ENCODE measurements at places on chromosomes 2 and 18.

- DNase-seq, result no peak
Observed at GRCh38 chr2:218386505-218387368, 4.7 kb downstream of the SLC11A1 start.

GRCh38 chr18:61761875-61762274, 130.9 kb downstream of the RNF152 start:
- no peak for DNase-seq

GRCh38 chr18:6842081-6842480, 112.6 kb downstream of the ARHGAP28 start:
- DNase-seq, result no peak

- DNase-seq, result no peak
Observed at GRCh38 chr2:152395103-152395502, 60.1 kb downstream of the FMNL2 start.

GRCh38 chr2:172373766-172374165, 53.6 kb upstream of the ITGA6 start:
- DNase-seq, result no peak

GRCh38 chr2:113248997-113249770, 29.5 kb downstream of the PAX8 start:
- DNase-seq, result peak; percentile 14

DNA sequence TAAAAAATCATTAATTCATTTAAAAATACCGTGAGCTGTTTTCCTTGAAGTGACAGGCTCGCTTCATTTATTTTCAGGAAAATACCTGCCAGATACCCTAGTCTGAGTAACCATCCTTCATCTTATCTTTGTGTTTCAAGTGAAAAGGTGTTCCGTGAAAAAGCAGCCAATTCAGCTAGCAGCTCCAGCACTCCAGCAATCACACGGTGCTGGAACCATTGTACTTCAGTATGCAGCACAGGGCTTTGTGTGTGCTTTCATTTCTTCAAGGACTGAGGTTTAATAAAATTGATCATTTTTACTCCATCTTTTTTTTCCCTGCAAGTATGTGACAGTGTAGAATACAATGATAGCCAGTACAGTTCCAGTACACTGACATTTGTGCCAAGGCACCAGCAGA, 39.1 kb upstream of the PGAP1 start:
- DNase-seq, result no peak

DNA sequence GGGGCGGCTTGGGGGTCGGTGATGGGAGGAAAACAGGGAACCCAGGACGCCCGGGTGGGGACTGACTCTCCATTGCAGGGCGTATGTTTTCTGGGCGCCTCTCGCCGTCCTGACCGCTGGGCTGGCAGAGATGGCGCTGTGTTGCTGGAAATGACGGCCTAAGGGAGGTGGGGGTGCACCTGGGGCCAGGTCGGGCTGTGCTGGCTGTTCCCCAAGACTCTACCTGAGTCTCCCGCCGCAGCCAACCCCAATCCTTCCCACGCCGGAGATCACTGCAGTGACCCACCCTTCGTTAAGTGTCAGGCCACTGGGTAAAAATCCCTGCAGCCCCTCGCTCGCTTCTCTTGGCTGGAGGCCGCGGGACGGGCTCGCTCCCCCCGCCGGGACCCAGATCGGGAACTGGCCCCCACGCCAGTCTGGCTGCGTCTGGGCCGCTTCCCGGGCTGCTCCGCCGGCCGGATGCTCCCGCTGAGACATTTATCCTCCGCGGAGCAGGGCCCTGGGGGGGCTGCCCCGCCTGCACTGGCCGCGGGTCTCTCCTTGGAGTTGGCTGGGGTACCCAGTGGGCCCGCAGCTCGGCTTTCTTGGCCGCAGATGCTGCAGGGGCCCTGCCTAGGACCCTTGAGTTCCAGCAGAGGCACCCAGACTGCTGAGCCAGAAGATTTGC, 7.8 kb upstream of the ARMC9 start:
- DNase-seq, result no peak

- DNase-seq, result no peak
Observed at GRCh38 chr18:9058406-9058805, 44.1 kb upstream of the NDUFV2 start.

GRCh38 chr2:11753452-11753885, 7.0 kb downstream of the LPIN1 start:
- peak; percentile 66 for DNase-seq

DNA sequence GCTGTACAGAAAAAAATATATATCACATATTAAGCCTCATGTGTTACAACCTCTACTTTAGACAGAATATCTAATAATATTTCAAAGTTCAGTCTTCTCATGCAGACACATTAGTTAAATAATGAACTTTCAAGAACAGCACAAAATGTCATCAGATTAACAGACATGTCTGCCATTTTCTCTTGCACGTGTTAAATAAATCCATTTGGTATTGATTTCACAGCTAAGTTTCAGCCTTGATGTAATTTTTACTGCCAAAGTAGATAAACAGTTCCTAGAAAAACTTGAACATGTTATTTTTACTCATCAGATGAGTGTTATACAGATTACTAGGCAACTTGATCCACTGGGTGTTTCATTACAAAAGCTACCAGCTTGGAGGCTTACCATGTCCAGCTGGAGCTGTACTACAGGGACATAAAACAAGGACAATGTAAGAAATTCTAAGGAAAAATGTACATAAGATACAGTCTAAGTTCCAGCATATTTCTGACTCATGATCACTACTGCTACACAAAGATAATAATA, 290.7 kb upstream of the DDX18 start:
- DNase-seq, result no peak

DNA sequence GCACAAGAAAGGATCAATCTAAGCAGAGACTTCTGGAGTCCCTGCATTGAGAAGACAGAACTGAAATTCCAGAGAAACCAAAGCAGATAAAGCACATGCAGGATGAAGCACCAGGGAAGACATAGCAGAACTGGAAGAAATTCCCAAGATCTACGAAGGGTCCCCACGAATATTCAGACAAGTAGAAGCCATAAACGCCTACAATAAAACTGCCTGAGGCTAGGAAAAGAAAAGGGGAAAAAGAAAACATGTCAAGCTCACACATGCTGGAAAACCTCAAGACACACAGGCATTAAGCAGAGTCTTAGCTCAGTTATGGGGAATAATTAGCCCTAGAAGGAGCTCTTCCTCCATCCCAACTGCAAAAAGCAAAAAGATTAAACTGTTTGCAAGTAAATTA, 171.2 kb downstream of the NBAS start:
- DNase-seq, result peak; percentile 95

- DNase-seq, result no peak
Observed at GRCh38 chr2:231917280-231918066, 8.7 kb downstream of the NPPC start.

GRCh38 chr18:47970664-47971531, 40.4 kb upstream of the SMAD2 start:
- no peak for DNase-seq

GRCh38 chr2:139031722-139032121, 251.5 kb upstream of the NXPH2 start:
- peak; percentile 39 for DNase-seq

- peak; percentile 39 for DNase-seq
Observed at GRCh38 chr2:235793163-235793752, 299.4 kb downstream of the AGAP1 start.

- DNase-seq, result no peak
Observed at GRCh38 chr2:12923907-12924610, 207.3 kb downstream of the TRIB2 start.

- DNase-seq, result no peak
Observed at GRCh38 chr2:31533036-31533435, 47.7 kb downstream of the SRD5A2 start.

- DNase-seq, result peak; percentile 25
Observed at GRCh38 chr2:62195421-62196277, at the start of gene B3GNT2. Gene B3GNT2 (plus strand): TSS chr2:62196115. CDS start chr2:62222221, 26,106 bp downstream.

DNA sequence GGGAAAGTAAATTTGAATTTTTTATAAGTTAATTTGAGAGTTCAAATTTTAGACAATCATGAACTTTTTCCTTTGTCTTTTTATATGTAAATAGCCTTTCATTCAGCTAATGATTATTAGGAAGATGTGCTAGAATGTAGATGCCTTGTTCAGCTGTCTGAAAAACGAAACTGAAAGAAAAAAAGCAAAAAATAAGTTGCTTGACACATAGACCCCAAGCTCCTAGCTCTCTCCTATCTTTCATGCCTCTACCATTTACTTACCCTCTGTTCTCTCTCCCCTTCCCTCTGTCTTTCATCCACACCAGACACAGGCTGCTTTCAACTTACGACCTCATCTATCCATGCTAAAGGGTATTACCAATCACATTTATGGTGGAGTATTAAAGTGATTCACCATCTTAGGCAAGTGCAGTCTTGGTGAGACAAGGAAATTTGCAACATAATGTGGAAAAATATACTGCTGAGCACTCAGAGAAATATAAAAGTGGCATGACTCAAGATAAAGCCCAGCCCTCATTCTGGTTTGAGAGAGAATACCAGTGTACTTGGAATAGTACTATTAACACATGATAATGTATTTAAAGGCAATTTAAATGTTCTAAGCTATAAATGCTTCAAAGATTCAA, 425.6 kb downstream of the SUCLG1 start:
- no peak for DNase-seq

- no peak for DNase-seq
Observed at GRCh38 chr2:55038428-55038827, 11.8 kb downstream of the RTN4 start.

DNA sequence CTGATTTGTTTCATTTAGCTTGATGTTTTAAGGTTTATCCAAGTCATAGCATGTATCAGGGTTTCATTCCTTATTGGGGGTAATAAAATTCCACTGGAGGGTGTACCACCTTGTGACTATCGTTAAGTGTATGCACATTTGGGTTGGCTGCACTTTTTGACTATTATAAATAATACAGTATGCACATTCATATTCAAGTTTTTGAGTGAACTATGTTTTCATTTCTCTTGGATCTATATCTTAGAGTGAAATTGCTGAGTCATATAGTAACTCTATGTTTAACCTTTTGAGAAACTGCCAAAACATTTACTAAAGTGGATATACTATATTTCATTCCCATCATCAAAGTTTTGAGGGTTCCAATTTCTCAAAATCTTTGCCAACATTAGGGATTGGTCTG, 952.7 kb downstream of the TDRD15 start:
- no peak for DNase-seq

- DNase-seq, result no peak
Observed at GRCh38 chr18:53101536-53102105, 761.6 kb downstream of the DCC start.

- peak; percentile 36 for DNase-seq
Observed at GRCh38 chr18:74662622-74663021, 65.0 kb downstream of the ZNF407 start.

- peak; percentile 72 for DNase-seq
Observed at GRCh38 chr18:74291472-74291770, 342 bp downstream of the CYB5A start.

DNA sequence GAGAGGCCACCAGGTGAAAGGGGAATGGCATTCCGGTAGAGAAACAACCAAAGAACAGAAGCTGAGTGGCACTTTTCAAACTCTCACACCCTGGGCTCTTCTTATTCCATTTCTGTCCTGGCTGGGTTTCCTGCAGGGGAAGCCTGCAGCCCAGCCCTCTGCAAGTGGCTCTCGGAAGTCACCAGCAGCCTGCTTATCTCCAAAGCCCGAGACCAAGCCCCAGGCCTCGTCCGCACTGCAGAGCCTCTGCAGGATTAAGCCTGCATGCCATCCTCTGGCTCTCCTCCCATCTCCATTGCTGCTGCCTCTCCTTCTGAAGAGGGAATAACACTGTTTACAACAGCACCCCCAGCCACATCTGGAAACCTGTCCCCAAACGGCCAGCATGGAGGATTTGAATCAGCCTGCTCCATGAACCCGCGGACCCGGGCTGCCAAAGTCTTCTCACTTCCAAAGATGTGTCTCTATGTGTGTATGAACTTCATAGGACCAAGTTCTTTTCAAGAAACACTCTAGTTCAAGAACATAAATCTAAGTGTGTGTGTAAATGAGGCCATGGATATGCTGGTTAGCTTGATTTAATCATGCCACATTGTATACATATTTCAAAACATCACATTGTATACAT, 54.2 kb downstream of the DIPK1C start:
- no peak for DNase-seq

GRCh38 chr2:160326786-160327185, 126.7 kb upstream of the ITGB6 start:
- no peak for DNase-seq

GRCh38 chr2:17879137-17879912, 858 bp downstream of the KCNS3 start:
- peak; percentile 89 for DNase-seq

DNA sequence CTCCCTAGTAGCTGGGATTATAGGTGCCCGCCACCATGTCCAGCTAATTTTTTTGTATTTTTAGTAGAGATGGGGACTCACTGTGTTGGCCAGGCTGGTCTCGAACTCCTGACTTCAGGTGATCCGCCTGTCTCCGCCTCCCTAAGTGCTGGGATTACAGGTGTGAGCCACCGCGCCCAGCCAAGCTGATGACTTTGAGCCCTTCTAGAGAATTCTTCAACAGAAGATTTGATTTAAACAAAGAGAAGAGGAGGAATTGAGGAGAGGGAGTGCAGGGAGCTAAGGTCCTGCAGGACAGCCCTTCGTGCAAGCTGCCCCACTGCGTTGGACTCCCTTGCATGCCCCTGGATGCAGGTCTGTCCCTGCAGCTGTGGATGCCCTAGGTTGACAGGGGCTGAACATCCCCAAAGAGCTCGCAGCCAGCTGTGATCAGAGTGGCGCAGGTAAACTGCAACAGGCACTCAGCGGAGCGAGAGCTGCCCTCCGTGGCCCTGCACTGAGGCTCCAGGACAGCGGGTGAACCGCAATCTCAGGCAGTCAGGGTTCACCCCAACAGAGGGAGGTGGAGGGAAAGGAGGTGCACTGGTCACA, 13.7 kb downstream of the ADRA2B start:
- no peak for DNase-seq

DNA sequence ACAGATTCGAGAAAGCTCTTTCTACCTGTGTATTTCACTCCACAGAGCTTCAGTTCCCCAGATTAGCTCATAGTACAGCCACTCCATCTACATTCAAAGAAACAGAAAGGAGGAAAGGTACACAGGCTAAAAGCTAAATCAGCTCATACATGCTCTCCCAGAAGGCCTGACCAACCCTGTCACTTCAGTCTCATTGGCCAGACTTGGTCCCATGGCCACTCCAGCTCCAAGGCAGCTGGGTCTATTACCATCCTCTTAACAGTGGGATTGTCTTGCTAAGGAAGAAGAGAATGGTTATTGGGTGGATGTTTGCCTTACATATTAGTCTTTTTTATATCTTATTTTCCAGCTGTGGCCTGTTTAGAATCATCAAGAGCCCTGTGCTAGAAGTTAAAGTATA, 572.6 kb downstream of the ARHGAP15 start:
- DNase-seq, result no peak

GRCh38 chr18:74497778-74498177, 1.6 kb downstream of the CNDP2 start:
- no peak for DNase-seq

Measured in NCI-H526 (cell line).